Stimulated activated CD4-positive, alpha-beta T cell treated with anti-CD3 and anti-CD28 coated beads, TNF-alpha, amount 100 ng/mL, for 24 hours (primary cell): ENCODE measurements at places on chromosomes 2 and 18.

- no peak for DNase-seq
Measured at GRCh38 chr2:29155578-29155977, 40.4 kb downstream of the CLIP4 start.

- no peak for DNase-seq
Measured at GRCh38 chr2:37802211-37802752, 122.8 kb upstream of the RMDN2 start.

- DNase-seq, result no peak
Measured at GRCh38 chr2:159584796-159585195, 31.6 kb downstream of the BAZ2B start.

DNA sequence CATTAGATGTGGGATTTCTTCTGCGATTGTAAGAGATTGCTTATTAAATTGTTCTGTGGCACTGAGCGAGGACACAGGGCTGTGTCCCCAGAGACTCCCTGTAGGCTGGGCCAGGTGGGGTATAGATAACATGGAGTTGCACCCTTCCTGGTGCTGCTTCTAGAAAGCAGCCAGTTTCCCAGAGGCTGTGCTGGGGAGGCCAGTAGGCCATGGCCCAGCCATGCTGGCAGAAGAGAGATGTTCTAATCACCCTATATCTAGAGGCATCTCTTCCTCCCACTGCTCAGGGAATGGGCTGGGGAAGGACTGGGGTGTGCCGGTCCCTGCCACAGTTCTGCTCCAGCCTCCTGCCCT lies 66.9 kb downstream of the HS1BP3 start:
- no peak for DNase-seq

GRCh38 chr2:113892004-113892710 lies 2.3 kb downstream of the ACTR3 start:
- DNase-seq, result no peak

DNA sequence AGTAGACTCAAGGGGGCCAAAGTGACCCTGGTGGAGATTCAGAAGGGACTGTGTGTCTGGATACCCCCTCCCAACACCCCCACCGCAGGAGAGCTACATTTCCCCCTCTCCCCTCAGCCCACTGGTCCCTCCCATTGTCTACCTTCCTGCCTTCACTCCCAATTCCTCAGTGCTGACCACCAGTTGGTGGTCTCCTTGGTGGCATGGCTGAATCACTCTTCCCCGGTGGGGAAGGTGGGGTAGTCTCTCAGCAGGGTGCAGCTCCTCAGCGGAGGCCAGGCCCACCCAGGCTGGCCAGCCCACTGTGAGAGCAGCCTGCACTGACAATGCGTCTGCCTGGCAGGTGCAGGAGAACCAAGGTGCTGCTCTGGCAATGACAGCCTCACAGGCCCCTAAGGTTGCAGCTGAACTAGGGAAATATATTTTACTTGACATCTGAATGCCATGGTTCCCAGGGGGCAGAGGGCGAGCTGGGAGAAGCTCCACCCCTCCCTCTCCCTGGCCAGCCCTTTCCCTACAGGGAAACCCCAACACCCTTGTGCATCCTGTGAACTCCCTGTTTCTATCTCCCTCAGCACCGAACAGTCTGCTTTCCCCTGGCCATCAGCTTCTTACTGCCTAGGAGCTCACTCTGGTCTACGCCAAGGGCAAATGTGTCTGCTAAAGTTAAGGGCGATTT lies 62.6 kb upstream of the PAX8 start:
- no peak for DNase-seq

- no peak for DNase-seq
Measured at GRCh38 chr2:56715683-56716082, 531.9 kb downstream of the CCDC85A start.

GRCh38 chr2:58514252-58514651 lies 273.1 kb upstream of the FANCL start:
- DNase-seq, result no peak

- no peak for DNase-seq
Measured at GRCh38 chr18:44290366-44290977, 390.2 kb upstream of the SETBP1 start.

DNA sequence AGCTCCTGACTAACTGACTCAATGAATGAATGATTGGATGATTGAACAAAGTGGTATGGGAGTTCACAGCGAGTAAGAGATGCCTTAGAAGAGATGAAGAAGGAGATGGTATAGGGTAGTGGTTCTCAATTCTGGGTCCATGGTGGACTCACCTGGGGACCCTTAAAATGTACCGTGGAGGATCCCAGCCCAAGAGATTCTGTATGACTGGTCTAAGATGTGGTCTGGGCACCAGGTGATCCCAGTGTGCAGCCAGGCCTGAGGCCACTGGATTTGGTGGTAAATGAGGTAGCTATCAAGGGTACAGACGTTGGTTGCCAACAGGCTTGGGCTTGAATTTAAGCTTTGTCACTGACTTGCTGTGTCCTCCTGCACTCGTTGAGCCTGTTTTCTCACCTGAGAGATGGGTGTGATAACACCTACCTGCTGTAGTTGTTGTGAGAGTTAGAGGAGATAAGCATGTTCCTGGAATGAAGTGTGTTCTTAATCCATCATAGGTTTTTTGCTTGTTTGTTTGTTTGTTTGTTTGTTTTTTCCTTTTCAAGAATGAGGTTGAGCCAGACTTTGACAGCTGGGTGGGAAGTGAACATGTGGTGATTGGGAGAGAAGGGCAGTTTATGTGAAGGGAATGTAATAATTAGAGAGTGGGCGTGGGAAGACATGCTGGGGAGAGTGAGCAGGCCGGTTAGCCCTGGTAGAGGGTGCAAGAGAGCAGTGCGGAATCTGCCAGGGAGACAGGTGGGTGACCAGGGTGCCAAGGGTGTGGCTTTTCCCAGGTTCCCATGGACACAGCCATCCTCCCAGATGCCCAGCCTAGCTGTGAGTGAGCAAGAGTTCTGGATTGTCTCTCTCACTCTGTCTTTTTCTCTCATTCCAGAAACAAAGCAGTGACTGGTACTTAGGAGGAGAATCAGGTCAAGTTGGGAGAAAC lies 31.4 kb upstream of the IL1B start:
- DNase-seq, result no peak

DNA sequence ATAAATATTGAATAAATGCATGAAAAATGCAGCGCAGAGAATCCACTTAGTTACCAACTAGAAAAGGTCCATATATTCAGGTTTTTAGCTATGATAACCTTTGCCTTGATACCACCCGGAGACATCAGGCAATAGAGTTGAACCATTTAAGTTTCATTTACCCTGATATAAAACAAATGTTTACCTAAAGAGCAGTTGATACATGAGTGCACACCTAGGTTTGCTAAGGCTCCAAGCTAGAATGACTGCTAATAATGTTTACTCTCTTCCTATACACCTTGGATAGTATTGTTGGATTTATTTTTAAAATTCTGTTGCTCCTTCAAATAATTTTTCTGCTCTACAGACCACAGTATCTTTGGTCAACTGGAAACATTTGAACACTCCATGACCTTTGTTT lies 1463.6 kb downstream of the LRP1B start:
- DNase-seq, result no peak

GRCh38 chr2:125516496-125517109 lies 1139.4 kb upstream of the GYPC start:
- no peak for DNase-seq
